ENCODE measurements at places on chromosomes 5 and 9.
A peak's percentile ranks its signal among the peaks of the same experiment; 100 is the strongest.

DNA sequence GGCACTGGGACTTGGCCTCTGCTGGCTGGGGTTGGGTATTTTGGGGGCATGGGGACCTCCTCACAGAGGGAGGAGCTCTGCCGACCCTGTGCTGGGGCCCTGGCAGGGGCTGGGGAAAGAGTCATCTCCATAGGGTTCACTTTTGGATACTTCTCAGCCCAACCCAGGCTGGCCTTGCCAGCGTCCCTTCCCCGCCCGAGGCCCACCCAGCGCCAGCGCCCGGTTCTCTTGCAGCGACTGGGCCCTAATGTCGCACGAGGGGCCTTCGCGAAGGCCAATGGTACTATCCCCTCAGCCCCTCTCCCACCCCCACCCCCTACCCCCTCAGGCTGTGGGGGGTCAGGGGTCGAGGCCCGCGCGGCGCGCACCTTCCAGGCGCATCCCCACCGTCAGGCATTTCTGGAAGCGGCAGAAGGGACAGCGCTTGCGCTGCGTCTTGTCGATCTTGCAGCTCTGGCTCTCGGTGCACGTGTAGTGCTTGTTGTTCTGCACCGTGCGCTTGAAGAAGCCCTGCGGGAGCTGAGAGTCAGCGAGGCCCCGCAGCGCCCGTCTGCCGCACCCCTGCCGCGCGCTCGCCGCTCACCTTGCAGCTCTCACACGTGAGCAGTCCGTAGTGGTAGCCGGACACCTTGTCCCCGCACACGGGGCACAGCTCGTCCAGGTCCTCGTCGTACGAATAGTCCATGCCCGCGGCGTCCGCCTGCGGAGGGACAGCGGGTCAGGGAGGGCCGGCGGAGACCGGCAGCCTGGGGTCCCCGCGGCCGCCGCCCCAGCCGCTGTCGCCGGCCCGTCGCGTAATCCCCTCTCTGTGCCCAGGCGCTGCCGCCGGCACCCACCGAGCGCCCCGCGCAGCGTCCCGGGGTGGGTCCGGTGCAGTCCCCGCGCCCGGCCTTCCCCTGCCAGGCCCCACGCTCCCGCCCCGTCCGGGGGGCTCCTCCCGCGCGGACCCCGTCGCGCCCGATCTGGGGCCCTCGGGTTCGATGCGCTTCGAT is 4.2 kb downstream of the NR5A1 start:
- no peaks in the 10 kb centered on the region for H3K36me3 ChIP-seq
- H3K27ac ChIP-seq: no peak overlapping the region
- H3K4me1 ChIP-seq: peaks cover 29% of the 10 kb centered on the region
- DNase-seq: no peak
- H3K4me3 ChIP-seq: peak overlapping the region; percentile 40

GRCh38 chr5:86807046-86808031 is 189.6 kb downstream of the COX7C start:
- no peaks in the 10 kb centered on the region for H3K27me3 ChIP-seq
- no peaks in the 10 kb centered on the region for H3K36me3 ChIP-seq
- H3K4me3 ChIP-seq: no peak overlapping the region
- no peaks in the 10 kb centered on the region for H3K4me1 ChIP-seq
- DNase-seq: no peak
- H3K27ac ChIP-seq: no peak overlapping the region

DNA sequence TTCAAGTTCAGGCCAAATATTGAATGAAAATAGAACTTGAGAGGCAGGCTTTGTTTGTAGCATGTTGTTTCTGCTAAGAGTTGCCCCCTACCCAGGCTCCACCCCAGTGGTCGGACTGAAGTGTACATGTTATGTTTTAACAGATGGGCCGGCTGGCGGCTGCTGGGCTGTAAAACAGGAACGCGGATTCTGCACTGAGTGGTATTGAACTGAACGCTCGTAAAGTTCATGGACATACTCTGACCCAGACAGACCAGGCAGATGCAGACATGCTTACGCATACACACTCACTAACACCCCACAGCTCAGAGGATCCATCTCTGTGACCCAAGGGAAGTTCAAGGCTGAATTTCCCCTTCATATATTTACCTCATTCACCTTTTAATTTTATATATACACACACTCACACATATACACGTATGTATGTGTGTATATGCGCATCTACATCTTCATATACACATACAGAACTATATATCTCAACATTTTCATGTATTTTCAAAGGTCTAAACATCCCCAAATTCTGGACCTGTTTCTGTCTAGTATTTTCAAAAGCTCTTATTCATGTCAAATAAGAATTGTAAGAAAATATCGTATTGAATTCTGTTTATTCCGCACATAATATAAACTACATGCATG is 1.4 kb downstream of the MARCHF3 start:
- no peaks in the 10 kb centered on the region for H3K36me3 ChIP-seq
- H3K4me3 ChIP-seq: peak overlapping the region; percentile 91
- H3K27me3 ChIP-seq: peaks cover 34% of the 10 kb centered on the region
- no peak overlapping the region for H3K27ac ChIP-seq

DNA sequence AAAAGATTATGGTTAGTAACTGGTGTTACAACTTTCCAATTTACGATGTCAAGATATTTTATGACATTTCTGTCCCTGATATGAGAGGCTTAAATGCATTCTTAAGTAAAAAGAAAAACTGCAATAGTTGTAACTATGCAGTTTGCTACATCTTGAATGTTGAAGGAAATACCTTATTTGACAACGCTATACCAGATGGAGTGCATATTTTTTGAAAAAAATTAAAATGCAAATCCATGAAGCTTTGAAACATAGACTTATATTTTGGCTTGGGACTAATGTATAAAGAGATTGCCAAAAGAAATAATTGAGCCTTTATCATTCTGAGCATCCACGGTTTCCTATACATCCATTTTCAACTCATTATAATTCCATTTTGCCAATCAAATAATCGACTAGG is 579.4 kb downstream of the TAF11L14 start:
- no peak overlapping the region for H3K4me3 ChIP-seq
- no peaks in the 10 kb centered on the region for H3K4me1 ChIP-seq
- no peaks in the 10 kb centered on the region for H3K36me3 ChIP-seq
- H3K27me3 ChIP-seq: no peaks in the 10 kb centered on the region
- no peak for DNase-seq

GRCh38 chr9:91025856-91026255 is 224.2 kb downstream of the SYK start:
- no peaks in the 10 kb centered on the region for H3K36me3 ChIP-seq
- H3K27me3 ChIP-seq: no peaks in the 10 kb centered on the region
- DNase-seq: no peak
- no peak overlapping the region for H3K27ac ChIP-seq

- peaks cover 38% of the 10 kb centered on the region for H3K4me1 ChIP-seq
- peak overlapping the region; percentile 48 for H3K4me3 ChIP-seq
- peaks cover 15% of the 10 kb centered on the region for H3K36me3 ChIP-seq
- H3K27ac ChIP-seq: peak overlapping the region; percentile 83
- no peak for DNase-seq
- H3K27me3 ChIP-seq: no peaks in the 10 kb centered on the region
Measured at GRCh38 chr5:150409638-150410523, 2.8 kb downstream of the CD74 start.

DNA sequence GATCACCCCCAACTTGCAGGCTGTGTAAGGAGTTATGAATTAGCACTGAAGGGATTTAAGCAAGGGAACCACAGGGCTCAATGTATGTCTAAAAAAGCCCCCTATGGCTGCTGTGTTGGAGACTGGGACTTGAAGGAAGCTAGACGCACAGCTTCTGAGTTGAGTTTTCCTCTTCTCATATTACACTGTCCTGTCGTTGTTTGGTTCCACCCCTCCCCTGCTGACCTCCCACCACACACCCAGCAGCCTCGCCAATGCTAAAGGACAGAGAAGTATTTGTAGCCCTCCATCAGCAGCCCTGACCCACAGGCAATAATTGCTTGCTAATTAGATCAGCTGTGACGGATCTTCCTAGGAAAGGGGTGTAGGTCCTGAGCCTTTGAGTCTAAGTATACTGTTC is 15.1 kb upstream of the CARTPT start:
- no peaks in the 10 kb centered on the region for H3K36me3 ChIP-seq
- no peak overlapping the region for H3K4me3 ChIP-seq
- no peaks in the 10 kb centered on the region for H3K27me3 ChIP-seq
- H3K27ac ChIP-seq: no peak overlapping the region

DNA sequence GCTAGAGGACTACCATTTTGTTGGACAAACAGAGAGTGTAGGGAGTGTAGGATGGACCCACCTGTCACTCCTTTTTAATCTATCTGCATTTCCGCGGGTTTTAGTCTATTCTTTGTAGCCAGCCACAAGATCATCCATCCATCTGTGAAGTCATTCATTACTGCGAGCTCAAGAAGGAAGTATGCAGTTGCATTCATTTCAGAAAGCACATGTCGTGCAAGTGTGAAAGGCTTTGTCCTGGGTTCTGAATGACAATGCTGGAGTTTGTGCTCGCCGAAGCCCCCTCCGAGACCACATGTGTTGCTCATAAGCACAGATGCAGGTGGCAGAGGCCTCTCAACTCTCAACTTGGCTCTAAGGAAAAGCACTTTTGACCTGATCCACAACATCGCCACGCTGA is 70.3 kb upstream of the BASP1 start:
- no peaks in the 10 kb centered on the region for H3K4me1 ChIP-seq
- no peak overlapping the region for H3K27ac ChIP-seq
- no peak for DNase-seq
- H3K4me3 ChIP-seq: no peak overlapping the region
- no peaks in the 10 kb centered on the region for H3K27me3 ChIP-seq

DNA sequence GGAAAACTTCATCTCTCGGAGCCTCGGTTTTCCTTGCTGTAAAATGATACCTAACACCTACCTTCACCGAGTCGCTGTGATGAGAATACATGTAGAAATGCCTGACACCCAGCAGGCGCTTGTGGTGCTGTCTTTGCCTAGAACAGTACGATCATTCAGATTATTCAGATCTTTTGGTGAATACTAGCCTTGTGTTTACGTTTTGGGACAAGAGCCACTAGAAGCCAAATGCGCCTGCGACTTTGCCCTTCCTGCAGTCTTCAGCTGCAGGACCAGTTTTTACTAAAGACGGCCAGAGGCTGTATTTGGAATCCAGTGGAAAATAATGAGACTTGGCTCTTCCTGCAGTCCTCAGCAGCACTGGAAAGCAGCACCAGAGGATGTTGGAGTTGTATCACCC is 189.6 kb downstream of the TRIO start:
- H3K36me3 ChIP-seq: peaks cover 71% of the 10 kb centered on the region
- DNase-seq: no peak
- no peak overlapping the region for H3K27ac ChIP-seq

- H3K27ac ChIP-seq: no peak overlapping the region
- no peak for DNase-seq
- no peaks in the 10 kb centered on the region for H3K4me1 ChIP-seq
- no peaks in the 10 kb centered on the region for H3K36me3 ChIP-seq
- H3K4me3 ChIP-seq: no peak overlapping the region
Measured at GRCh38 chr9:35452481-35452880, 37.4 kb upstream of the RUSC2 start.

GRCh38 chr5:86689103-86689729 is 71.5 kb downstream of the COX7C start:
- no peaks in the 10 kb centered on the region for H3K36me3 ChIP-seq
- H3K27ac ChIP-seq: no peak overlapping the region
- no peaks in the 10 kb centered on the region for H3K27me3 ChIP-seq
- no peaks in the 10 kb centered on the region for H3K4me1 ChIP-seq
- no peak overlapping the region for H3K4me3 ChIP-seq

- H3K27ac ChIP-seq: no peak overlapping the region
- H3K27me3 ChIP-seq: peaks cover 5% of the 10 kb centered on the region
- no peaks in the 10 kb centered on the region for H3K4me1 ChIP-seq
- H3K36me3 ChIP-seq: no peaks in the 10 kb centered on the region
Measured at GRCh38 chr9:88322906-88323566, 65.2 kb upstream of the SPIN1 start.

DNA sequence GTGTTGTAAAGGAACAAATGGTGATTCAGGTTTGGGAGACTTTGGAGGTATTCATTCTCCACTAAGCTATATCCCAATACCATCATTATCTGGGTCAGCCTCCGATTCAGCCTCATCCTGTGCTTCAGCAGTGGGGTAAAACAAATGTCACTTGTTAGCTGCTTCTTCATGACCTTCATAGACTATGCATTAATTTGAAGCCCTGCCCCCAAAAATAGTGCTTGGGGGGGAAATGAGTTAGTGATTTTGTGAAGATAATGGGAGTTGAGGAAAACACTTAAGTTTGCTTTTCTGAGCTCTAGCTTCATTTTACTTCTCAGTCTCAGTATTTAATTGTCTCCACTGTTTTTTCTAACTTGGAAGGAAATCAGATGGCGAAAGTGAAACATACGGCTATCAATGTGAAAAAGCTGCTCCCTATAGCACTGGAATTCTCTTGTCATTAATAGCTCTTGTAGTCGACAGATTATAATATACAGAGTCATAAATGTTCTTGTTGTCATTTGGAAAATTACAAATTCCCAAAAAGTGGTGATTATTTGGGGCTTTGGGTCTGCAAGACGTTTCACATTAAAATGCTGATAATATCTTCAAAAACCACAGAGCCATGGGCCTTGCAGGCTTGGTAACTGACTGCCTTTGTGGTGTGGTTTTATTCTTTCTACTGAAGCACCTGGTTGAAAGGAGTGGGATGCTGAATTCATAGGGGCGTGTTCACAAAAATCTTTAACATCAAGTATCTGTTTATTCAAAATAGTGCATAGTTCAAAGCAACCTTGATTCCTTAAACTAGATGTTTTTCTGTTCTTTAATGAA is 40.0 kb downstream of the PIK3R1 start:
- H3K4me1 ChIP-seq: peaks cover 36% of the 10 kb centered on the region
- H3K4me3 ChIP-seq: peak overlapping the region; percentile 11
- no peaks in the 10 kb centered on the region for H3K36me3 ChIP-seq
- no peak for DNase-seq
- H3K27ac ChIP-seq: peak overlapping the region; percentile 81

- no peak overlapping the region for H3K4me3 ChIP-seq
- H3K4me1 ChIP-seq: no peaks in the 10 kb centered on the region
Measured at GRCh38 chr9:28841775-28842174, 1268.5 kb upstream of the C9orf72 start.

DNA sequence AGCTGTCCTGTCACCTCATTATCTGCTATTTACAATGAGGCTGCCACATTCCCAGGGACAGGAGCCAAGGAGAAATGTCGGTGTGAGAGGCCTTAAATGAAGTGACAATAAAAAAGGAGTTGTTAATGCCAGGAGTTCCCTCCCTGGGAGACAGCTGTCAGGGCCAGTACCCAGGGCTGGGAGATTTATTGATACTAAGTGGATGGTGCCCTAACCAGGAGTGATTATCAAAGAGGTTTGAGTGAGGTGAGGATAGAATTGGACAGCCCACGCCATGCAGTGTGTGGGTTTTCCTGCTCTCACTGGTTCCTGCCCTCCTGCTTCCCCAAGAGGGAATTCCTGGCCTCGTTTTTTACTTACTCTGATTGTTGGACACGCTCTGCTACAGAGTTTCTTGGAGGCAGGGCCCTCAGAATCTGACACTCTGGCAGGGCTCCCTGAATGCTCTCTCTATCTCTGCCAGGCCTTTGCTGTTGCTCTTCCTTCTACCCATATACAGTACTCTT is 150.8 kb downstream of the GRIA1 start:
- H3K4me3 ChIP-seq: no peak overlapping the region
- no peaks in the 10 kb centered on the region for H3K36me3 ChIP-seq
- H3K27ac ChIP-seq: no peak overlapping the region
- DNase-seq: no peak
- no peaks in the 10 kb centered on the region for H3K4me1 ChIP-seq

- no peaks in the 10 kb centered on the region for H3K27me3 ChIP-seq
- DNase-seq: no peak
- H3K4me3 ChIP-seq: no peak overlapping the region
- H3K36me3 ChIP-seq: no peaks in the 10 kb centered on the region
Measured at GRCh38 chr5:65742565-65743231, 20.7 kb downstream of the NLN start.

- peak overlapping the region; percentile 49 for H3K27ac ChIP-seq
- no peak for DNase-seq
Measured at GRCh38 chr5:134530301-134531077, 5.0 kb downstream of the JADE2 start.

GRCh38 chr5:61504143-61504770 is 172.2 kb downstream of the ZSWIM6 start:
- no peaks in the 10 kb centered on the region for H3K27me3 ChIP-seq
- no peak overlapping the region for H3K4me3 ChIP-seq
- H3K36me3 ChIP-seq: no peaks in the 10 kb centered on the region
- no peak for DNase-seq
